ENCODE measurements at places on chromosomes 11 and 22.

DNA sequence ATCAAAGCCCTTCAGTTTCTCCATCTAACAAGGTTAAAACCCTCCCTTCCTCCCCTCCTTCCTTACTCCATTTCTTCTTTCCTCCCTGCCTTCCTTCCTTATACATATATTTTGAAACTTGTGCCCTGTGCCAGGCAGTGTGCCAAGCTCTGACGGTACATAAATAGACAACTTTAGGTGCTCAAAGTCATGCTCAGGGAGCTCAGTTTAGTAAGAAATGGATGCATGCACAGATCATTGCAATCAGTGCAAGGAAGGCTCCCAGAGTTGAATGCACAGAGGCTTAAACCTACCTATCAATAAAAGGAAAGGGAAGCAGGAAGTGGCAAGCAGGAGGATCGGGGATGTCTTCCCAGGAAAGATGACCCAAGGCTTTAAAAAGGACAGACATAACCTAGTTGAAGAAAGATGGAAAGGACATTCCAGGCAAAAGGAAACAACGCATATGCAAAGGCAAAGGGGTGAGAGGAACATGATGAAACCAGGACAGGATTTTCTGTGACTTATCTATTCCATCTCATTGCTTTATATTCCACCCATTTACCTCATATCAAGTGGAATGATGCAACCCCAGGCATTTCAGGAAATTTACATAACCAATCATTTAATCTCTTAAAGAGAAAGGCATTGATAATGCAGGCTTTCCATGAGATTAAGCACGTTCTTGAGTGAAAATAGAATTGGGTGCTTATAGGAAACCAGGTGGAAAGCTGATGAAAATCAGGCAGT, 13.2 kb downstream of the FZD4 start:
- DNase-seq, result no peak

DNA sequence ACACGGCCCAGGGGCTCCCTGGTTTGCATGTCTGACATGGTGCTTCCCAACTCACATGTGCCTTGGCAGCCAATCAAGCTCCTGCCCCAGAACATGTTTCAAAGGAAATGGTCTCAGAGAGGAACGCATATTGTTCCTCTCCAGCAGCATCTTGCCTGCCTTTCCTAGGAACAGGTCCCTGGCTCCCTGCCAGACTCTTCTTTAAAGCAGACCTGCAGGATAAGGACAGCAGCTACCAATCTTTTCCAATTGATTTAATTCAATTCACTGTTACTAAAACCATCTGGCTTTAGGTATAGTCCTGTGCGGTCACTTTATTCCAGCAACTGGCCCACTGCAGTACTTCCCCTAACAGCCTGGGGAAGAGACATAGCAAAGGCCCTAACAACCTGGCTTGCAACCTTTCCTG, 79.9 kb downstream of the AMBRA1 start:
- DNase-seq, result no peak

DNA sequence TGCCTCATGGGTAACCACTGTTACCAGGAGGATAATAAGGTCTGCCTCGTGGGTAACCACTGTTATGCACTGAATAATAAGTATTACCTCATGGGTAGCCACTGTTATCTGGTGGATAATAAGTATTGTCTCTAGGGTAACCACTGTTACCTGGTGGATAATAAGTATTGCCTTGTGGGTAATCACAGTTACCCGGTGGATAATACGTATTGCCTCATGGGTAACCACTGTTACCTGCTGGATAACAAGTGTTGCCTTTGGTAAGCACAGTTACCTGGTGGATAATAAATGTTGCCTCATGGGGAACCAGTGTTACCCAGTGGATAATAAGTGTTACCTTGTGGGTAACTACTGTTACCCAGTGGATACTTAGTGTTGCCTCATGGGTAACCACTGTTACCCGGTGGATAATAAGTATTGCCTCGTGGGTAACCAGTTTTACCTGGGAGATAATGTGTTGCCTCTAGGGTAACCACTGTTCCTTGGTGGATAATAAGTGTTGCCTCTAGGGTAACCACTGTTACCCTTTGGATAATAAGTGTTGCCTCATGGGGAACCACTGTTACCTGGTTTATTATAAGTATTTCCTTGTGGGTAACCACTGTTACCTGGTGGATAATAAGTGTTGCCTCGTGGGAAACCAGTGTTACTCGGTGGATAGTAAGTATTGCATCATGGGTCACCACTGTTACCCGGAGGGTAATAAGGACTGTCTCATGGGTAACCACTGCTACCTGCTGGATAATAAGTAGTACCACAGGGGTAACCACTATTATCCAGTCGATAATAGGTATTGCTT, 10.6 kb upstream of the NXPE4 start:
- DNase-seq, result no peak

GRCh38 chr11:68584991-68585524, 99.3 kb upstream of the GAL start:
- no peak for DNase-seq

DNA sequence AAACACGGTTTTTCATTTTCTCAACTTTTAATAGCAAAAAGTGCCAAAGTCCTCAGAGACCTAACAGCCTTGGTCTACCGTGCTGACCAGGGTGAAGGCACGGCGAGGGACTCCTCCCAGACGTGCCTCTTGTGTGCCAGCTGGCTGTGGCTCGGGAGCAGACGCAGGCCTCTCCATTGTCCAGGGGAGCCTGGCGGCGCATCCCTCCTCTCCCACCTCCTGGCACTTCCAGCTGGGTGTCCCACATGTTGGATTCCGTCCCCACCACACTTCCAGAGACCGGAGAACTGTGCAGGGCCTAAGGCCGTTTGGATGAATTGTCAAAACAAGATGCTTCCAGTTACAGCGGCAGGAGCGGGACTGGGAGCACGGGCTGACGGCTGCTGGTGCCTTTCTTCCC, 11.6 kb downstream of the CDPF1 start:
- no peak for DNase-seq

DNA sequence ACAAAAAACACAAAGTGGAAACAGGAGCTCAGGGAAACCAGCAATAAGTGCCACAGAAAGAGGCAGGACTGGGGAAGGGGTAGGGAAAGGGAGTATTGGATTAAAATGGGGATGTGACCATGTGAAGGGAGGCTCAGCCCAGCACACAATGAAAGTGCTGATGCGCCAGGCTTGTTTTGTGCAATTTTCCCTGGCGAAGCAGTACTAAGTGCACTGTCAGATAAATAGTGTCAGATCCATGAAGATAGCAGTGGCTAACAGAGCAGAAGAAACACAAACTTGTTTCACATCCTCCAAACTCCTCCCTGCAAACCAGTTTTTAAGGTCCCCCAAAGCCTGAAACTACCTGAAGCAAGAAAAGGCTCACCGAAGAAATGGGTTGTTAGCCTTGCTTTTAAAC, 50.7 kb upstream of the RAPSN start:
- DNase-seq, result no peak

DNA sequence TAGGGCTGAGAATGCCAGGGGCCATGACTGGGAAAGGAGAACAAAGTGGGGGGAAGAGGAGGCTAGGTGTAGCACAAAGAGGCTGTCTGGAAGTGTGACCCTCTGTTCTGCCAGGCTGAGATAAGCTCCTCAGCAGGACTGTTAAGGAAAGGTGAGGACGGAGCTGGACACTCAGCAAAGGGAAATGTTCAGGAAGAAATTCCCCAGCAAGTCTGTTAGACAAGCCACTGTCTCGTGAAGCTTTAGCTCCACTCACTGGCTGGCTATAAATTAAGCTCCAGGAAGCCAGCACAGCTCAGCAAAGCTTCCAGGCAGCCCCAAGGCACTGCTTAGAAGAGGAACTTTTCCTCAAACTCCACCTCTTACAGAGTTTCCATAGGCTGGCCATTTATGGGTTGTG, 181.2 kb upstream of the API5 start:
- no peak for DNase-seq

DNA sequence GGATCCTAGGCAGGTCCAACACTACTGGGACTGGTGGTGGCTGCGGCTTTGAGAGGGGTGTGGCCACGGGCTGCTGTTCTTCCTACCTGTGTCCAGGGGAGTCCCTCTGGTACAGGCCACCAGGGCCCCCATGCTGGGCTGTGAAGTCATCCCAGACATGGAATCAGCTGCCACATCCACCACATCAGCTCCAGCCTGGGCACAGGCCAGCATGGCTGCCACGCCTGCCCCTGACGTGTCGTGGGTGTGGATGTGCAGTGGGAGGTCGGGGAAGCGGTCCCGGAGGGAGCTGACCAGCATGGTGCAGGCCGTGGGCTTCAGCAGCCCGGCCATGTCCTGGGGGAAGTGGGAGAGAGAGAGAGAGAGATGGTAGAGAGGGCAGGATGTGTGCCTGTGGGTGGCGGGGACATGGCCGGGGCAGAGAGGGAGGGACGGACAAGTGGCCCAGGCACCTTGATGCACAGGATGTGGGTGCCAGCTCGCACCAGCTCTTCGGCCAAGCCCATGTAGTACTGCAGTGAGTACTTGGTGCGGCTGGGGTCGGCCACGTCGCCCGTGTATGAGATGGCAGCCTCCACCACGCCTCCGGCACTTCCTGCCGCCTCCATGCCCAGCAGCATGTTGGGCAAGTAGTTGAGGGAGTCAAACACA, 6.2 kb upstream of the LRFN4 start:
- no peak for DNase-seq

- DNase-seq, result no peak
Observed at GRCh38 chr11:16179676-16180075, 176.7 kb downstream of the SOX6 start.

GRCh38 chr11:34749666-34750659, 129.1 kb downstream of the EHF start:
- DNase-seq, result no peak

GRCh38 chr22:34070051-34070450, 149.8 kb upstream of the LARGE1 start:
- DNase-seq, result no peak

GRCh38 chr11:126387857-126388256, 32.4 kb downstream of the ST3GAL4 start:
- no peak for DNase-seq

DNA sequence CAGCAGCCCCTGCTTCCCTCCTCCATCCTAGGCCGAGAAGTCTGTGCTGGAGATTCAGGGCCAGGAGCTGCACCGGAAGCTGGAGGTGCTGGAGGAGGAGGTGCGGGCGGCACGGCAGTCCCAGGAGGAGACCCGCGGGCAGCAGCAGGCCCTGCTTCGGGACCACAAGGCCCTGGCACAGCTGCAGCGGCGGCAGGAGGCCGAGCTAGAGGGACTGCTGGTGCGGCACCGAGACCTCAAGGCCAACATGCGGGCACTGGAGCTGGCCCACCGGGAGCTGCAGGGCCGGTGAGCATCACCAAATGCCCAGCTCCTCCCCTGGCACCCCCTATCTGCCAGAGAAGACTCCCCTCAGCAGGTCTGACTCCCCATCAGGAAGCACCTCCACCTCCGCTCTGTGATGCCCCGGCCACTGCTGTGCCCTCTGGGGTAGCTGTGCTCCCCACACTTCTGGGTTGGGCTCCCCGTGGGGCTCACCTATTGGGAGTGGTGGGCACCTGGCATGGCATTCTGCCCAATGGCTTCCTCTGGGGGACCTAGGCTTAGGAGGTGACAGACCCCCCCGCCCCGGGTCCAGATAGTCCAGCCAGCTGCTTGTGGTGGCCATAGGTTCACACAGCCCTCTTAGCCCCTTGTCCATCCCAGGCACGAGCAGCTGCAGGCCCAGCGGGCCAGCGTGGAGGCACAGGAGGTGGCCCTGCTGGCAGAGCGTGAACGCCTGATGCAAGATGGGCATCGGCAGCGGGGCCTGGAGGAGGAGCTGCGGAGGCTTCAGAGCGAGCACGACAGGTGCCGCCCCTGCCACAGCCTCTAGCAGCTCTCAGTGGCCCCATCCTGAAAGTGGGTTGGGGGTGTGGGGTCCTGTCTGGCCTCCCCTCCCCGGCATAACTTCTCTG, 6.6 kb upstream of the RPS6KA4 start:
- DNase-seq, result no peak

DNA sequence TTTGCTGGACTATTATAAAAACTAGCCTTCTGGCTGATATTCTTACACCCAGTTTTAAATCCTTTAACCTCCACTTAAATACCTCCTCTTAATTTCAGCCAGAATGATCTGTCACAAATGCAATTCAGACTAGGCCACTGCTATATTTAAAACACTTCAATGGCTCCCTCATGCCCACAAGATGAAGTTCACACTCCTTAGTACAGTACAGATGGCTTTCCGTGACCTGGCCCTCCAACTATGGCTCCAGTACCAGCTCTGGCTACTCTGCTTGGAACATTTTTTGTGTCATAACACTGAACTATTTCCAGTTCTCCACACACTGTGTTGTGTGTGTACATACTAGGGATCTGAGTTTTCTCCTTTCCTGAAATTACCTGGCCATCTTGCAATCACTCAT, 353.4 kb downstream of the SOX6 start:
- DNase-seq, result no peak

- DNase-seq, result no peak
Observed at GRCh38 chr11:23205156-23205871, 345.0 kb upstream of the CCDC179 start.

DNA sequence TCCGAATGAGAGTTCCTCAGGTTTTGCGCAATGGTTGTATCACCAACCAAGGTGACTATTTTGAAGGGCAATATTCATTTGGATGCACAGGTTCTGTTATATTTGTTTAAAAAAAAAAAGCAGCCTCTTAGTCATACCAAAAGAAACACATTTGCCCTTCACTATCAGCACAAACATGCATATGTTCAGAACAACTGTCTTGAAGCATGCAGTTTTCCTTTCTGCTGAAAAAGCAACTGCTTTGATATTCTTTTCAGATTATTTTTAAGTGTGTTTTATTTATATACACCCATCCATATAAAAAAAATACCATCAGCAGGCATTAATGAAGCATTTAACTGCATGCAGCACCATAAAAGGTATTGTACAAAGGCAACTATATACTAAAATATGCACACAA, 67.8 kb downstream of the RBFOX2 start:
- no peak for DNase-seq

DNA sequence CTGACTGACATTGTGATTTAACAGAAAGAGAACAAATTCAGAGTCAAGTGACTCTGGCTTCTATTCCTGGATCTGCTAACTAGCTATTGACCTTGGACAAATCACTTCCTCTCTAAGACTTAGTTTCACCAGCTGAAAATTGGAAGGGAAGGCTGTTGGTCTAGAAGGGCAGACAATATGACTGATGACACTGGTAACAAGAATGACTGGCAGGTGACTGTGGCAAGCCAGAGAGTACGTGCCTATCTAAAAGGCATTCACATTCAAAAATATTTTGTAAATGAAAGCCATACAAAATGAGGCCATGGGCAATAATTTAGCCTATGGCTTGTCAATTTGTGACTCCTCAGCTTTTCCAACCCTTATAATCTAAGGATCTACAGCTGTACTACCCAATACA, 23.5 kb downstream of the SERGEF start:
- no peak for DNase-seq

DNA sequence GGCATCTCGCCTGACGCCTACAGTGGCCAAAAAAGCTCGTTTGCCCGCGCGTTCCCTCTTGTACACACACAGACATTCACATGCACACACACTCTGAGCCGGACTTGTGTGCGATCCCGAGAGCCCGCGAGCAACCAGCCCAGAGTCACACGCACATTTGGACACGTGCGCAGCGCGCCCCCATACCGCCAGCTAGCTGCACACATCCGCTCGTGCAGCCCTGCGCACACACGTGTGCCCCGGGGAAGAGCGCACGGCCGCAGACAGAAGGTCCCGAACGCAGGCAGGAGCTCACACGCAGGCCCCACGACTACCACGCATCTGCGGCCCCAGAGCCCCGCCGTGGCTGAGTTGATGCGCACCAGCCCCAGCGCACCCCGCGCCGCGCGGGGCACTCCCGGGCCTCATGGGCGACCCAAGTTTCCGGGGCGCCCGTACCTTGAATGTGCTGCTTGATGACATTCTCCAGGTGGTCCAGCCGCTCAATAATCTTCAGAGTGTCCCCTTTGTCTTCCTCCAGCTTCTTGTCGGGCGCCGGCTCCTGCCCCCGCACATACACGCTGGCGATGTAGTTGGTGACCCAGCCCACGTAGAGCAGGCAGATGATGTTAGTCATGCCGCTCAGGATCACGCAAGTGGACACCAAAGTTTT, 758 bp downstream of the GALNT18 start:
- DNase-seq, result peak; percentile 42

All from A549 (cell line).